ENCODE measurements at places on chromosomes 6 and 20.

DNA sequence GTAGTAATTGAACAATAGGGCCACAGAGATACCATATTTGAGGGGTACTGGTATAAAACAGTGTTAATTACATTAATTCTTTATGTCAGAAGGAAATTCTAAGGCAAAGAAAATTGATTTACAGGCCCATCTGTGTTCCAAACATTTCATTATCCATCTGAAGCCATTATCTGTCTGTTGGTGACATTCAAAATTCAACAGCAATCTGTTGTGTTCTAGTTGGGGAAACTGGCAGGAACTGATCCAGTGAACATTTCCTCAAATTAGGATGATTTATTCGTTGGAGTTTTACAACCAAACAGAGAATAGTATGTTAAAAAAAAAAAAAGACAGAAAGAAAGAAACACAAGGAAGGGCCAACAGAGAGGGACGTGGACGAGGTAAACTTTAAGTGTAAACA is 30.1 kb downstream of the HEBP2 start:
- DNase-seq = no peak

GRCh38 chr20:41747226-41747625 is 129.0 kb upstream of the CHD6 start:
- no peak for DNase-seq

GRCh38 chr6:64014595-64014994 is 379.0 kb downstream of the PHF3 start:
- no peak for DNase-seq

DNA sequence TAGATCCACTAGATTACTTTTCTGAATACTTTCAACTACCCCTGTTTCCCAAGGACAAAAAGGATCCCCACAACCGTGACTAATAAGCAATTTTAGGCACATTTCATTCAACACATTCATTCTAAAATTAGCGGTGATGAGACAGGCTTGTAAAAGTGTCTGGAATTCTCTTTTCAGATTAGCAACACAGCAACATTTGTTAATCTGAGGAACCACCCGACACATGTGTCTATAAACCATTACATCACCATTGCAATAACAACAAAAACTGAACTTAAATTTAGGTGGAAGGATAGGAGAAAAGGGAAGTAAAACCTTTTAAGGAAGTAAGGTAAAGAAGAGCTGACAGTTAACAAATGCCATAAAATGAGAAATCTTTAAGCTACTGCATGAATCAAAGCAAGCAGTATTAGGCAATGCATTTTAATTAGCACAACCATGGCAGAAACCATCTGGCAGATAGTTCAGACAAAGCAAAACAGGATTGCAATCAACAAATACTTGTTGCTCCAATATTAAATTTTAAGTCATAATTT is 49.1 kb downstream of the MAP3K7 start:
- peak; percentile 24 for DNase-seq

DNA sequence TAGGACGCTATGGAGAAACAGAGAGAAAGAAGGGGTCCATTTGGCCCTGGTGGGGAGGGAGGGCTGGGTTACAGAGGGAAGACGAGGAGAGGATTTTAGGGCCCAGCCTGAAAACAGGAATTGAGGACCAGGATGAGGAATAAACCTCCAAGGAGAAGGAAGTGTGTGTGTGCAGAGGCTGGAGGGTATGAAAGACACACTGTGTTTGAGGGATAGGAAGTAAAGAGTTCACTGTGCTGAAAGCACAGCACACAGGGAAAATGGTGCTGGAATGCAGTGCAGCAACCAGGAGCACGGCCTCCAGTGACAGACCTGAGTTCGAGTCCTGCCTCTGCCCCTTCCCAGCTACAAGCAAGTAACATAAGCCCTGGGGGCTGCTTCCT is 7.8 kb downstream of the MBOAT1 start:
- no peak for DNase-seq

GRCh38 chr6:105601541-105602236 is 198.8 kb upstream of the PREP start:
- peak; percentile 88 for DNase-seq

GRCh38 chr6:71309656-71310055 is 21.0 kb downstream of the OGFRL1 start:
- DNase-seq = no peak

GRCh38 chr20:24095756-24096155 is 107.2 kb upstream of the GGTLC1 start:
- no peak for DNase-seq

GRCh38 chr6:41705996-41706835 is 29.2 kb downstream of the TFEB start:
- peak; percentile 94 for DNase-seq

- no peak for DNase-seq
Observed at GRCh38 chr20:1824181-1824580, 71.0 kb upstream of the SIRPA start.

GRCh38 chr20:37749620-37750403 is 56.0 kb downstream of the CTNNBL1 start:
- DNase-seq = no peak

DNA sequence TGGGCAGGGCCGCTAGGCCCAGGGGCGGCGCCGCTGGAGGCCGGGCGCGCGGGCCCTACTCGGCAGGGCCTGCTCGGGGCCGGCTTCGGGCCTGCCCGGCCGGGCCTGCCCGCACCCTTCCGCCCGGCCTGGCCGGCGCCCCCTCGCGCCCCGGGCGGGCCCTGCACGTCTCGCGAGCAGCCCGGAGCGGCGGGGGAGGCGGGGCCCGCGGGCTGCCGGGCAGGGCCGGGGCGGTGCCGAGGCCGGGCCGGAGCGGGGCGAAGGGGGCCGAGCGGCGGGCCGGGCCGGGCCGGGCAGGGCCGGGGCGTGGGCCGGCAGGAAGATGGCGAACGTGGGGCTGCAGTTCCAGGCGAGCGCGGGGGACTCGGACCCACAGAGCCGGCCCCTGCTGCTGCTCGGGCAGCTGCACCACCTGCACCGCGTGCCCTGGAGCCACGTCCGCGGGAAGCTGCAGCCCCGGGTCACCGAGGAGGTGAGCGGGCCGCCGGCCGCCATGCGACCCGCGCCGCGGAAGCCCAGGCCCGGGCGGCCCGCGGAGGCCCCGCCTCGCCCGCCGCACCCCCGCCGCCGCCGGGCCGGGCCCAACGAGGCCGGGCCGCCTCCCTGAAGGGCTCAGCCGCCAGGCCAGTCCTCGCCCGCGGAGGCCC is at the start of gene NPEPL1:
TSS of gene NPEPL1 (plus strand) at position 222 of the 647 bp plus-strand sequence. CDS start at position 323, 101 bp downstream.
- peak; percentile 98 for DNase-seq

DNA sequence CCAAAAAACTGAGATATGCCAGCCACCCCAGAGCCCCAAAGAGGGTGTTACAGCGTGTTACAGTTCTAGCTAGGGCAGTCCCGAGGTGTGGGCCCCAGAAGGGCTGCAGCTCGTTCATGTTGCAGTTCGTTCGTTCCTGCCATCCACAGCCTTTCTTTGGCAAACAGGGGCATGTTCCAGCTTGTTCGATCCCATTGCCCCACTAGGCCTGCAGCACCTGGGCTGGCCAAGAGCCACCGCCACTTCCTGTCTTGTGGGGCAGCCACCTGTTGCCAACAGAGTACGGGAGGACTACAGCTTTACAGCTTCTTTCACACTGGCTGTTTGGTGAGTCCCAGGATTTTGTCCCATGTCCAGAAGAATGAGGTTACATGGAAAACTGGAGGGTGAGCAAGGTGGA is 198.1 kb downstream of the MMUT start:
- DNase-seq = no peak

DNA sequence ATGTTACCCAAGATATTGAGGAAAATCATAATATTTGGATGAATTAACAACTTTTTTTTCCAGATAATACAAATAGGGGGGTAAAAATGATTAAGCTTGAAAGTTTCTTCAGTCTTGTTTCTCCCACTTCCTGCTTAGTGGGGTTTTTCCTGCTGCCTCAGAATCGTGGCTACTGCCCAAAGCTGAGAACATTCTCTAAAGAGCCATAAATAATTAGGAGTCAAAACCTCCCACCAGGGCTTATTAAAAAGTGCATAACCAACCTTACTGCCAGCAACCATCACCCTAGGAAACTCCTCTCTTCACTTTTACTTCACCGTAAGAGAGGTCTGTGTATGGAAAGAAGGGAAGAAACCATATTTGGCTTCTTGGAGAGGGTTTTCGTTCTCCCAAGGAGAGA is 9.0 kb upstream of the LCA5 start:
- DNase-seq = no peak

GRCh38 chr20:50283922-50284810 is 93.5 kb downstream of the CEBPB start:
- DNase-seq = peak; percentile 66

- DNase-seq = no peak
Observed at GRCh38 chr6:158609455-158610155, 34.9 kb downstream of the DYNLT1 start.

DNA sequence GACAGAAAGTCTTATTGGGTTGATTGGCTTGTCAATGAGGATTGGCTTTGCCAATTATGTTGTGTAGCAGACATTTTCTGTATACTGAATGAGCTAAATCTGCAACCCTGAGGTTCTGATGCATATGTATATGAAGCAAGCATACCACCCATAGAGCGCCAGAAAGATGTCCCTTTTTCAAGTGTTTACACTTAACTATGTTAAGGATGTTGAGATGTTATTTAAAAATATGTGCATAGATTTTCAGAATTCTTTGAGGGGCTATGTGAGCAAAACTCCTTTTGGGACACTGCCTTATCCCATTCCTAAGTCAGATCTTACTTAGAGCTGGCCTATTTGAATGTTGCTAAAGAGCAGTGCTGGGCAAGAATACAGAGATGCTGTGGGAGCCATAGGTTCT is 1.9 kb downstream of the AIG1 start:
- DNase-seq = no peak

GRCh38 chr20:58457083-58457695 is 58.0 kb downstream of the APCDD1L start:
- DNase-seq = no peak

GRCh38 chr6:55250400-55250799 is 76.1 kb downstream of the HCRTR2 start:
- no peak for DNase-seq

DNA sequence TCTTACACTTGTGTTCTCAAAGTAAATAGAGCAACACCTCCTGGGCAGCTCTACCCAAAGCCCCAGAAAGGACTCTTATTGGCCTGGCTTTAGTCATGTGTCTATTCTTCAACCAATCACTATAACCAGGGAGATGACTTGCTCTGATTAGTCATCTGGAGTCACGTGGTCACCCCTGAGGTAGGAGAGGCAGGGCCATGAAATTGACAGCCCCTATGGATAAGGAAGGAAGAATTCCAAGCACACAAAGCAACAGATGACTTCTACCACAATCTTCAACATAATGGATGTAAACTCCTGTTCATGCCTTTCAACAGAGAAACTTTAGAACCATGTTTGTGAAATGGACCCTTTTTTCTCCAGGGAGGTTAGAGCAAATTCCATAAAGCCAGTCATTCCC is 24.6 kb upstream of the EYA2 start:
- no peak for DNase-seq

GRCh38 chr20:53888951-53889350 is 181.4 kb downstream of the BCAS1 start:
- no peak for DNase-seq

DNA sequence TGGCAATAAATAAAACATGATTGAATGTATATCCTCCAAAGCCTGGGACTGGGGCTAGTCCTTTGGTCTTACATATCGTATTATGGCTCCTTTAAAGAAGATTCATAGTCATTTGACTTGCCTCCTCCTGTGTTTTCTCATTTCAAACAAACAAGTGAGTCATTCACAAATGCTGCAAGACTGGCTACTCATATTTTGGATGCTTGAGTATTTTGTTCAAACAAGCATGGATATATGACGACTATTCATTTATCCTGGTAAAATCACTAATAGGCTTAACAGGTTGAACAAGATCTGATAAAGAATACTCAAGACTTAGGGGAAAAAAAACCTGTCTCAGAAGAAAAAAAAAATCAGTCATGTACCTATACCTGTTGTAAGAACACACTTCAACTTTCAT is 111.1 kb upstream of the CCDC28A start:
- DNase-seq = peak; percentile 40

GRCh38 chr20:54711071-54711470 is 235.7 kb downstream of the DOK5 start:
- no peak for DNase-seq

DNA sequence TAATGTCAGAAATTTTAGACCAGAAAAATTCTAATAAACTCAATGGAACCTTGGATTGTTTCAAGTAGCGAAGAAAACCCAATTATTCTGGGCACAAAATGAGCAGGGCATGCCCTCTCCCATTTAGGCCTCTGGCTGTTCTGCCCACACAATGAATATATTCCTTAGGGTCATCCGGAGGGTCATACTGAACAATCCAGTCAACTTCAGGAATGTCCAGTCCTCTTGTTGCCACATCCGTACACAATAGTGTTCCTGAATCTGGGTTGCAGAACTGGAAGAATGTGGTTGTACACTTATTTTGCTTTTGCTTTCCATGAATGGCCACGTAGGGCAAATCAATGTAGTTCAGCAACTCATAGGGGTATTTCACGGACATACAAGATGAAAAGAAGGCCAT is 23.4 kb upstream of the RNF144B start:
- DNase-seq = no peak

DNA sequence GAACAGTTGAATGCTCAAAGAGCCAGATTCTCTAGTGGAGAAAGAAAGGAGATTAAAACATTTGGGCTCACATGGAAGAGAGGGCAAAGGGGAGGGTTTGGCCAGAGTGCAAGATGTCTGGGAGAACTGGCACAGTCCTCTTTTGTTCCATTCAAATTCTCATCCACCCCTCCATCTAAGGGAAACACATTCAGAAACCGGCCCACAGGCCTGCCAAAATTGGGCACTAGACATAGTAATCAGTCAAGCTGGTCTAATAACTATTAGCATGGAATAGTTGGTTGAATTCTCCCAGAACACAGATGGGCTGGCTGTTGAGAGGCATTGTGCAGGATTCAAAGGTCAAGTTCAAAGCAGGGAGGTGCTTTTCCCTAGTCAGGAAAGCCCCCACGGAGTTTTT is 341.4 kb upstream of the IRAK1BP1 start:
- DNase-seq = no peak

DNA sequence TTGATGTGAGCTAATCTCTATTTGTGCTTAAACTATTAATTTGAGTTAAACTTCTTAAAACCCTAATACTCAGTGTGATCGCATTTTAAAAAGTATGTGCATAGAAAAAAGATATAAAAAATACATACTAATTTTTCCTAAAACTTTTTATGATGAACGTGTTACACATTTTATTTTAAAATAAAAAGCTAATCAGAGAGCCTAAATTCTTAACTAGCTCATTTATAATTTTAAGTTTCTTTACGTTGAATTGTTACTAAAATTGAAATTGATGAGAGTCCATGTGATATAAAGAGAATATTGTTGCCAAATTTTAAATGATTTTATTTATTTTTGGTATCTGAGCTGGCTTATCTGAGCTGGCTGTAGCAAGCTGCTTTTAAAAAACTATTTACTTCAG is 6.6 kb downstream of the MAP3K4 start:
- no peak for DNase-seq
